ENCODE measurements at places on chromosomes 1 and 21.

GRCh38 chr1:70856201-70856600 is 191.4 kb downstream of the PTGER3 start:
- DNase-seq = no peak

- no peak for DNase-seq
Observed at GRCh38 chr1:37151789-37152188, 117.5 kb upstream of the GRIK3 start.

DNA sequence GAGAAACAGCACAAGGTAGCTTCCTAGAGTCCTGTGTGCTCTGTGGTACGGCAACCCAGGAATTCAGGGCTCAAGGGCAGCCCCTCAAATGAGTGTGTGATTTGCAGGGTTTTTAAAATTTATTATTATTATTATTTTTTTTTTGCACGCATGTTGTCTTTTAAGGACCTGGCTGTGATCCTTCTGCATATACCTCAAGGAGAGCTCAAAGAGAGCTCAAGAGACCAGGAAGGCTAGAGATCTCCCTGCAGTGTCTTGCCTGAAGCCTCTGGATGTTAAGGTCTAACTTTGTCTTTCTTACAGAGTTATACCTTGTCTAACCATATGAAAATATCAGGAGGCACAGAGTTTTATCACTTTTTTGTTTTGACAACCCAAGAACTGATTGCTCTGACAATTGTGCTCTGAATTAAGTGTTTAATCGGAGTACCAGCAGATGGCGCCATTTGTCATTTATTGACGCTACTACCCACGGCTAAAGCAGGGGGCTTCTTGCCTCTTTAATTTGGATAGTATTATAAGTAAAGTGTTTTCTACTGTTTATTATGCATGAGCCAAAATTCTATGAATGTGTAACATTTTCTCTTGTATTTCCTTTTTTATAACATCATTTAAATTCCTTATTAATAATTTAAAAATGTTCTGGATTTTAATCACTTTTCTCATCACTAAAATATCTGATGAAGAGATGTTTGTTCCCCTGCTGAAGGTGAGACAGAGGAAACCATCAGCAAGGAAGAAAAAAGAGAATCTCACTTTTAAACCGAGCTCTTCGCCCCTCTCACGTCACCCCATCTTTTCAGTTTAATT is 35.8 kb upstream of the LMO4 start:
- DNase-seq = peak; percentile 43

GRCh38 chr1:110186558-110186957 is 23.6 kb upstream of the KCNC4 start:
- no peak for DNase-seq

DNA sequence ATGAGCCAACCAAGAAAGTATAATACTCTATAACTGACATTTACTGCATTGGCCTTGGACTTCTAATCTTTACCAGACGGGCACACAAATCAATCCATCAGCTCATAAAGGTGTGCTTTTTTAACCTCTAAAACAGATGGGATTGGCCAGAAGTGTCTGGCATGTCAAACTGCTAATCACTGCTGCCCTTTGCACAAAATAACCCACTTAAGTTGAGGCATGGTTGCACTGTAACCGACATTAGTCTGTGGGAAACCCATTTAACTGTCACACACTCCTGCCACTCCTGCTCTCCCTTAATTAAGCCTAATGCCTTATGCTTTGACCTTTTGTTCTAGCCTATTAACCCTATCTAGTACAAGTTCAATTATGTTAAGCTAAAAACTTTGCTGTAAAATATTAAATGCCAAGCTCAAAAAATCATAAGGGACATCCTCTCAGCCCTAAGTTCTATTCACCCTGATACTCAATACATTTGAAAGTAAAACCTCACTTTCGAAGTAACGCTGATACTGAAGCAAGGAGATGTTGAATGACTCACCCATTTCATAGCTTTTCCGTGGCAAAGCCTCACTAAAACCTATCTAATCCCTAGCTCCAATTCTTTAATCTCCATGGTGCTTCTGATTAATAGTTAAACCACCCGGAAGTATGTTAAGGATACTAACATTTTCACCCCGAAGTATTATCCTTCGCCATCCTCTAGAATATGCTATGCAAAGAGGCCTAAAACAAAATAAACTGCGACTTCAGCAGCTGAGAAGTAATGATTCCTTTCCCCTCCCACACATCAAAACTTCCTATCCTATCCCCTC is 12.9 kb downstream of the NRIP1 start:
- no peak for DNase-seq
